ENCODE measurements at places on chromosomes 6 and 20.

DNA sequence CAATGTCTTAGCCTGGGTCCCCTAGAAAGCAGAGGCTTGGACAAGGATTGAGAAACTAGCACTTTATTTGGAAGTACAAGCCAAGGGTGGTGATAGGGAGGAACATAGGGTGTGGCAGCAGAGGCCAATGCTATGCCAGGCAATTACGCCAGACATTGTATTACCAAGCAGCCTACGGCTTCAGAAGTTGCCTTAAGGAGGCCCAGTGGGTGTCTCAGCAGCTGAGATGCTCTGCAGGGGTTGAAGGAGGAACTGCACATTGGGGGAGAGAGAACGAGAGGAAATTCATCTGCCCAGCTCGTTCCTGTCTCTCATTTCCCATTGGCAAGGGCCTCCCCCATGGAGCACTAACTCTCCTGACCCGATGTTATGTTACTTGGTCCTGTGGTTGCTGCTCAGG lies 859 bp downstream of the C20orf202 start:
- DNase-seq: no peak

DNA sequence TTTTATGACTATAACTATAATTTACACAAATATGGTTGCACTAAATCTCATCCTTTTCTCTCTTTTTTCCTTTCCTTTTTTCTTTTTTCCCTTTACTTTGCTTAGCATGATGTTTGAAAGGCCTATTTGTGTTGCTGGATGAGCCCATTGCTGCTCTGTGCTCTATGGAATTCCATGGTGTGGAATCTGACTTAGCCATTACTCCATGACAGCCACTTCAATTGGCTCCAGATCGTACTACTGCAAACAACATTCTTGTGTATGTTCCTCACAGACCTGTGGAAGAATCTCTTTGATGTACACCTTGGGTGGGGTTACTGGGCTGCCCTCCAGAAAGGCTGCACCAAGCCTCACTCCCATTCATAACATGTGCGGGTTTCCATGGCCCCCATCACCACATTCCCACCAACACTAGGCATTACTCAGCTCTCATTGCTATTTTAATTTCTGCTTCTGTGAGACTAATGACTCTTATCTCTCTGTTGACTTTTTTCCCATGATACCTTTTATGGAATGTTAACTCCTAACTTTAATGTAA lies 979.0 kb downstream of the KIF16B start:
- no peak for DNase-seq

GRCh38 chr6:624979-625378 lies 31.9 kb downstream of the HUS1B start:
- peak; percentile 57 for DNase-seq

DNA sequence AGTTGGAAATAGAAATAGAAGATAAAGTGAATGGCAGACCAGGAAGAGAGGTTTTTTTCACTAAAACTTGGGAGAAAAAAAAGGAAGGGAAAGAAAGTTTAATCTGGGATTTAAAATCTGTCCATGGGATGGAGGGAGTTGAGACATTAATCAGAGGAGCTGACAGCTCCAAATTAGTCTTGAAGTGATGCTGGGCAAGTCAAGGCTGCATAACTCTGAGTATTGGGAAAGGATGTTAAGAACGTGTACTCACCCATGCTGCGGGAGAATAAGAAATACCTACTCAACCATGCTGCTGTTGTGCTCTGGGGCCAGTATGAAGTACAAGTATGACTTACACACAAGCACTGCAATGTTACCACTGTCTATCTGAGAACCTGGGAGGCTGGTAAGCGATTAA lies 47.5 kb downstream of the SNRNP48 start:
- no peak for DNase-seq

DNA sequence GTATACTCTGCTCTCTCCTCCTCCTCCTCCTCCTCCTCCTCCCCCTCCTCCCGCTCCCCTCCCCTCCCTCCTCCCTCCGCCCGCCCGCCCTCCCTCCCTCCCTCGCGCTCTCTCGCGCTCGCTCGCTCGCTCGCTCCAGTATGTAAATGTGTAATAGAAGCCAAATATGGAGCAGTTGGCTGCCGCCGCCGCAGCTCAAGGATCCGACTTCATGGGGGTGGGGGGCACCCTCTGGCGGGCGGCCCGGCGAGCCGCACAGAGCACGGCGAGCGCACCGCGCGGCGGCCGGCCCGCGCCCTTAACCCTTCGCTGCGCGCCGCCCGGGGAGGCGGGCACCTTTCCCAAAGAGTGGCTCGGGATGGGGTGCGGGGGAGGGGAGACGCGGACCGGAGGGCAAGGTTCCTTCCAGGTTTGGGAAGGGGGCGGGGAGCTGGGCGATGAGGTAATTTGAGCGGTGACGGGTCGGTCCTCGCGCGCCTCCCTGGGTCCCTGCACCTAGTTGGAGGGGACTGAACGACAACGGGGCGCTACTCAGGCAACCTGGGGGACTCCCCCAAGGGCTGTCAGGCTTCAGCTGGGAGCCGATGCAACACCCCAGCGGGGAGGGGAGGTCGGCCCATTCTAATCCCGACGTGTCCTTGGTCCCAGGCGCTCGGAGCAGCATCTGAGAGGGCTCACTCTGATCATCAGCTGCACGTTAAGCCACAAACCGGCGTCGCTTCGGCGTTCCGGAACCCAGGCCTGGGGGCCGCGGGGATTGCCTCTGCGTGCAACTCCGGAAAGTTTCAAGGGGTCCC lies 409 bp upstream of the ATXN1 start:
- peak; percentile 93 for DNase-seq

GRCh38 chr20:57718490-57719009 lies 8.7 kb upstream of the PMEPA1 start:
- DNase-seq: peak; percentile 98

DNA sequence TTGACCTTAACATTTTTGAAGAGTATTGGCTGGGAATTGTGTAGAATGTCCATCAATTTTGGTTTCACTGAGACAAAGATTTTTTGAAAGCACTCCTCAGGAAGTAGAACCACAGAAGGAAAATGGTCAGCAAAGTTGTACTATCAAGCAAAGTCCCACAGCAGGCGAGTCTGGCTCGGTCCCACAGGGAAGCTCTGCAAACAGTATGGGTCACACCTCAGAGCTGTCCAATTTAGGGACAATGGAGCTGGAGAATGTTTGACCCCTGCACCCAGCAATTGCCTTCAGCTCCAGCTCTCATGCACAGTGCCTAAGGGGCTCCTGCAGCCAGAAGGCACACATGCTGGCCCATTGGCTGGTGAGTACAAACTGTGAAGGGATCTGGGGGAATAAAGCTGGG lies 147.0 kb downstream of the MAFB start:
- no peak for DNase-seq
